ENCODE measurements at places on chromosomes 7 and 10. TPM values are rescaled to one million over a fixed set of nuclear protein-coding genes. Genes with fewer than 3 reads are reported as not detected.

GRCh38 chr10:48526846-48527505 is 77.9 kb downstream of the ARHGAP22 start:
- no peak for DNase-seq

DNA sequence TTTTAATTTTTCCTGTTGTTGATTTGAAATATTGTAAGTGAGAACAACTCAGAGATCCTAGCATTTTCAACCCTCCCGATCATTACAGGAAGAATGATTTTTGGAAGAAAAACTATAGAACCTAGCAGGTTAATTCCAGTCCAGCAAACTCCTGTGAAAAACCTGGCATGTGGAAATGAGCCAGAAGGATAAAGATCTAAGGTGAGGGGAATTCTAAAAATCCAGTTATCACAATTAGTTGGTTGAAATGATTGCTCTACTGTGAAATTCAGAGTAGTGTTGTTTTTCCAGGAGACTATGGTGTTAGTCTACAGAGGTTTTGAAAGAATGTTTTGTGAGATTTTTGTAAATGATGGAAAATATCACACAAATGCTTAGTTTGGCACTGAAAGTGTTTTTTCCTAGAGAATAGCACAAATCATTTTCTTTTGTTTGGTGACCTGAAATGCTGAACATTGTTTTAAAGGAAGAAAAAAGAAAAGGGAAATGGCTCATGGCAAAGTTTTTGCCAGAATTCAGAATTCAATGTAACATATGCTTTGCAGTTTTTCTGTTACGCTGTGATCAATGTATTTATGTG is 152.4 kb upstream of the SLC26A5 start:
- DNase-seq: no peak

GRCh38 chr7:40047661-40048060 is 86.8 kb downstream of the MPLKIP start:
- no peak for DNase-seq

- peak; percentile 86 for DNase-seq
Measured at GRCh38 chr10:95793401-95794045, 37.6 kb downstream of the ENTPD1 start.

Gene MUC12
- 1.7 TPM for total RNA-seq

Gene UCN3
- total RNA-seq: not detected

All from GM12878 (cell line).